ENCODE measurements at places on chromosomes 4 and X.

DNA sequence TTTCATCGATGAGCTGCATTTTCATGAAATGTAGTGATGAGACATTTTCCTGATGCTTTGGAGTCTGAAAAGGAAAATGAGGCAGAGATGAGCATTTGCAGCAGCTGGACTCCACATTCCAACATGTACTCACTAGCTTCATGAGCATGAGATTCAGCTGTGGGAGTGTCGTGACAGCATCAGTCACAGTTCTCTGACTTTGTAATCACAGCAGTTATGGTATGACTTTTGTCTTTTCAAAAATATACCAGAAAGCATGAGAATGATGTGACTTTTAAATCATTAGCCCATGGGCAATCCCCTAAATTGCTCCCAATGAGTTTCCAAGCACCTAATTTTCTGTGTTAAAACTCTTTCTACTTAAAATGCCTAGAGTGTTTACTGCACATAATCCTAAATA, 18.3 kb upstream of the MSL3 start:
- no peak for DNase-seq

- DNase-seq, result no peak
These were observed 205.8 kb upstream of the MAMLD1 start for GRCh38 chrX:150157291-150157690.

- DNase-seq, result no peak
These were observed 277.6 kb upstream of the DIAPH2 start for GRCh38 chrX:96407072-96407471.

GRCh38 chr4:10285028-10285427, 168.4 kb upstream of the WDR1 start:
- no peak for DNase-seq

DNA sequence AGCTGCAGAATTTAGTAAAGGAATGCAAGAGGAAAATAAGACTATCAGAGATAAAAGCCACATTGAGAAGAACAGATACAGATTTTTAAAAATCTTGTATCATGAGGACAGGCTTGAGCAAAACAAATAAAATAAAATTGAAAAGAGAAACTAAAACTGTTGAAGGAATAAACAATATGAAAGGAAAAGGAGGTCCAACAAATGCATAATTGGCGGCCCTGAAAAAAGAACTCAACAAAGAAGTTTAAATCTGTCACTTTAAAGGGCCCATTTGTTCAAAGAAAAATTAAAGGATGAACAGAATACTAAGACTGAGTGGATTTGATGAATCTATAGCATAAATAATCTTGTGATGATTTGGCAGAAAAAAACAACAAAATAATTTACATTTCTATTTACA, 36.5 kb downstream of the TMPRSS11B start:
- DNase-seq, result no peak

- no peak for DNase-seq
These were observed 359.4 kb upstream of the ZCCHC13 start for GRCh38 chrX:73944563-73944908.

DNA sequence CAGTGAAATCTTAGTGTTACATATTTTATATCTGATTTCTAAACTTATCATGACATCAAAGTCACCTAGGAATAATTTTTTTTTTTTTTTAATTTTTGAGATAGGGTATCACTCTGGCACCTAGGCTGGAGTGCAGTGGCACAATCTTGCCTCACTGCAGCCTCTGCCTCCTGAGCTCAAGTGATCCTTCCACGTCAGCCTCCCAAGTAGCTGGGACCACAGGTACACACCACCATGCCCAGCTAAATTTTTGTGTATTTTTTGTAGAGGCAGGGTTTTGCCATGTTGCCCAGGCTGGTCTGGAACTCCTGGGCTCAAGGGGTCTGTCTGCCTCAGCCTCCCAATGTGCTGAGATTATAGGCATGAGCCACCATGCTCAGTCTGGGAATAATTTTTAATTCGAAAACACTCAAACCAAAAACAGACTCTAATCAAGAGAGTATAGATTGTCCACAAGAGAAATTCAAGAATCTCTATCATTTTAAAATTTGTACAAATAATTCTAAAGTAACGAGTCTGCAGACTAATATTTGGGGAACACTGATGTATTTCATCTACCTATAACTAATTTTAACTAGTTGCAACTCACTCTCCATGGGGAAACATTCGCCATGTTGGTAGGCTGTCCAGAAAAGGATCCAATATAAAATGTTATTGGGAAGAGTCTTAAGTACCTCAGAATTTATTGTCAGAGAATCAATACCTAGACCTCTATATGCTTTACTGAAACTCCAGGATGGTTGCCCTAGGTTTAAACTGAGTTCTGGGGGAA, 3.4 kb downstream of the SLC7A11 start:
- no peak for DNase-seq

DNA sequence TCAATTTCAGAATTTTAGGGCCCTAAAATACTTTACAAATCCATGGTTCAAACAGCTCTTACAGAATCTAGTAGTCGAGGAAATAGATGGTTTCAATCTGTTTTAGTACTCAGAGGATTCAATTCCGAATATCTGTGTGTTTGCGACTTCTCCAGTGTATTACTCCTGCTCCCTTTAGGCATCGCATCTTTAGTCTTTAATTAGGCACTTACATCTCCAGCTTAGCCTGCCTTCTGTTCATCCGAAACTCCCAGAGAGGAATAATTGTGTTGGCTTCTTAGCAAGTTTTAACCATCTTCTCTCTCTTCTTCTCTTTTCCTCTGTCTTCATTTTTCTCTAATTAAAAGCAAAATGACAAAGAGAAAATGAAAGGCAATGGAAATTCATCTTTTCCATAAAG, 1901.3 kb upstream of the TENM3 start:
- no peak for DNase-seq

DNA sequence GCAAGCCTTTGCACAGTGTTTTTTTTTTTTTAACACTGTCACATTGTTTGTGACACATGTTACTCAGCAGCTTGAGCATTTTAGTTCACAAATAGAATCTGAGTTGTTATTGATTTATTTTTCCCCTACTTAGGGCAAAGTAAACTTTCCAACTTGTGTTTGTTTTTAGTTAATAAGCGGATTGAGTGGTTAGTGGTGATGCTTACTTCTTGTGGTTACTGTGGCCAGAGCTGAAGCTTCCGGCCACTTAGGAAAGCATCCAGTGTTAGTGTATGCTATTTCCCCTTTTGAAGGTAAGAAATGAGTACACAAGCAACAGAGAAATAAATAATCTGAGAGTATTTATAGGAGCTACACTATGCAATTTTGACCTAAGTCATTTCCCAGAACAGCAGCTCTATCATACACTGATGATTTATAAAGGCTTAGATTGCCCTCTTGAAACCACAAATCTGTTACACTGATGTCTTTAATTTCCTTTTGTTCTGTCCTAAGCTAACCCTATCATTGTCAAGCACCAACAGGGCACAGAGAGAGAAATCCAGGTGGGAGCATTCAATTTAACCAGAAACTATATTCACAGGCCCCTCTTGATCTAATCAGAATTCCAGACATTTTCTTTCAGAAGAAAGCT, 2464.6 kb downstream of the PCDH7 start:
- DNase-seq, result no peak

DNA sequence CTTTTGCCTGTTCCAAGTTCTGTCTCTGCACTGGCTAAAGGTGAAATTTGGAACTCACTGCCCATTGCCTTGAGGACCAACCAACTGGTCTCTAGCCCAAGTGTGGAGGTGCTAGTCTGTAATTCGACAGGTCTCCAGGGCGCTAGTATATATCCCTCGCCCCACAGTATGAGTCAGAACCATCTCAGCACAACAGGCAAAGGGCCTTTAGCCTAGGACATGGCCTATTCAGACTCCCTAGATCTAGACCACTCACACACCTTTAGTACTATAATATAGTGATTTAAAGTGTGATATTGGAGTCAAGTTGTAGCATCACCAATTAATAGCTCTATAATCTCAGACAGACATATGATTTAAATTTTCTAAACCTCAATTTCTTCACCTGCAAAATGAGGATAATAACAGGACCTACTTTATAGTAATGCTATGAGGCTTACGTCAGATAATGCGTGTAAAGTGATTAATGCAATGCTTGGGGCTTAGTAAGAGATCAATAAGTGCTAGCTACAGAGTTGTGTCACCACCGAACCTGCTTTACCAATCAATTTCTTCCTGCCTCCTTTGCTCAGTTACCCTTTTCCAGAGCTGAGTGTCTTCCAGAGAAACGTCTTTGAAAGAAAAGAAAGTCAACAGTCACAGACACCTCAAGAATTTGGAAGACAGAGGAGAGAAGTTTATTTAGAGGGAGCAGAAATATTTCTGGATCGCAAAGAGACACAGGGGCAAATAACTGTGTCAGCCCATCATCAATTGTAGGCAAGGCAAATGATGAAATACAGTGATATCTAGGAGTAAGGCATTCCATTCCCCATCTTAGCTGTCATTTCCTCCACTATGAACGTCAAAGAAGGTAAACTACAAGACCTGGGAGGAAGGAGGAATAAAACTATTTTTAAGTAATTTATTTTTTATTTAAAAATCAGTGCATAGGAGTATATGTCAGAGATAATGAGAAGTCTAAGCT, 2.3 kb downstream of the NOX1 start:
- no peak for DNase-seq

- no peak for DNase-seq
These were observed 175.5 kb downstream of the NLGN4X start for GRCh38 chrX:6053141-6053540.

All from foreskin melanocyte (primary cell).